AG04450 (cell line): ENCODE measurements at places on chromosomes 6 and 20. TPM values are rescaled to one million over a fixed set of nuclear protein-coding genes. Genes with fewer than 3 reads are reported as not detected.

DNA sequence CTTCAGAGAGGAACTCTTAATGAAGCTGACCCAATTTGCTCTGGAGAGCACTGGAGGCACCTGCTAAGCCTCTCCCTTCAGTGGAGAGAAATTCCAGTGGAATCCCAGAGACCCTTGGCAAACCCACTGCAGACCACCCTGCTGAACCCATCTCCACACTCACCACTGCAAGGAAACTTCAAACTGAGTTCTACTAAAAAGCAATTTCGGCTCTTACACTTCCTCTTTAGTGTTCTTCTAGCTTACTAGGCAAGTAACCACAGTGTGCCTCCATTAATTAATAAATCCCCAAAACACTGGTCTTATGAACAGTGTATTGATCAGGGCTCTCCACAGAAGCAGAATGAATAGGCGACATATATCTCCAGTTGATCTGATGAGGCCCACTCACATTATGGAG lies 43.0 kb upstream of the HLA-E start:
- no peak for DNase-seq

DNA sequence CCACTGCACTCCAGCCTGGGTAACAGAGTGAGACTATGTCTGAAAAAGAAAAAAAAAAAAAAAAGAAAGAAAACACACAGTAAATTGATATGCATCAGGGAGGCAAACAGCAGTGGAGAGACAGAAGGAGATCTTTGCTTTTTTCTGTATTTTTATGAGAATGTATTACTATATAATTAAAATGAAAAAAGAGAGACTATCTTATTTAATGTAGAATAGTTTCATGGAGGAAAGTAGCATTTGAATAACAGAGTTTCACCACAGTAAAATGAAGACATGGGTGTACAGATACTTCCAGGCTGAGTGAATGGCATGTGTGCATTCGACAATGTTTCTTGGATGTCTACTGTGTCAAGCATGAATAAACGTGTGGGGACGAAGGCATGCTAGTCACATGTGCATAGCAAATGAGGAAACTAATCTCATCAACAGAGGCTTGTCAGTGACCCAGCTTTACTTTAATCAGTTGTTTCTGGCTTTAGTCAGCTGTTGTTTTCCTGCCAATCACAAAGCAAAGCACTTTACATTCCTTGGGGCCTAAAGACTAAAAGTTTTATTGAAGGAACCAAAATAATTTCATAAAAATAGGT lies 55.5 kb upstream of the ARMH2 start:
- no peak for DNase-seq

GRCh38 chr20:17611540-17612286 lies 41.8 kb downstream of the DSTN start:
- DNase-seq, result no peak

- DNase-seq, result no peak
These were observed 195.7 kb upstream of the SASH1 start for GRCh38 chr6:148146717-148147462.

DNA sequence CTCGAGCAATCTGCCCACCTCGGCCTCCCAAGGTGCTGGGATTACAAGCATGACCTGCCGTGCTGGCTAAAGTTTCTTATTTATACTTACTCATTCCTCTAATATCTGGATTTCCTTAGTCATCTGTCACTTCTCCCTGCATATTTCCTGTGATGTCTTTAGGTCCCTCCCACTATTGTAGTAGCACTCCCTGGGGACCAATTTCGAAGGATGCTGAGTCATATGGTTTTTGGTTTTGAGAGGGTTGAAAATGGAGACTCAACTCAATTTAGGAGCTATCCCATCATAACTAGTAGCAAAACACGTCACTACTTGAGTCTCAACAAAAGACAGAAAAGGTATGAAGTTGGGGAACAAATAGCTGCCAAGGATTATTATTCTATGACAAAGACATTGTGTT lies 20.2 kb downstream of the MCUR1 start:
- peak; percentile 4 for DNase-seq

DNA sequence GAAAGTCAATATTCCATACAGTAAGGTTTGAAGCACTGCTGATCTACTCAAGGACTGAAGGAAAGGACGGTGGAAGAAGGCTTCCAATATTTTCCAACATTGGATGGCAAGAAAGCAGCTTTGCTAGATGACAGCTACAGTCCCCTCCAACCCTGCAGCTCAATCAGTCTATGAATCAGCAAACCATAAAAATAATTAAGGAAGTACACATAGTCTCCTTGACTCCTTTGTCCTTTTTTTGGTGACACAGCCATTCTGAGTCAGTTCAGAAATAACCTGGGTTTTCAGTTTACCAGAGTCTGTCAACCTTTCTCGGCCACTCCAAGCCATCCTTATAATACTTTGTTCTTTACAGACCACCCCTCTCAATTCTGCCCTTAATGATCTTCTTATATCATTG lies 232.5 kb downstream of the IBTK start:
- no peak for DNase-seq

- no peak for DNase-seq
These were observed 47.2 kb downstream of the TRERF1 start for GRCh38 chr6:42404484-42404883.

GRCh38 chr6:39801456-39802251 lies 9.5 kb downstream of the DAAM2 start:
- DNase-seq, result no peak

GRCh38 chr6:30483677-30484279 lies 5.5 kb upstream of the HLA-E start:
- no peak for DNase-seq

DNA sequence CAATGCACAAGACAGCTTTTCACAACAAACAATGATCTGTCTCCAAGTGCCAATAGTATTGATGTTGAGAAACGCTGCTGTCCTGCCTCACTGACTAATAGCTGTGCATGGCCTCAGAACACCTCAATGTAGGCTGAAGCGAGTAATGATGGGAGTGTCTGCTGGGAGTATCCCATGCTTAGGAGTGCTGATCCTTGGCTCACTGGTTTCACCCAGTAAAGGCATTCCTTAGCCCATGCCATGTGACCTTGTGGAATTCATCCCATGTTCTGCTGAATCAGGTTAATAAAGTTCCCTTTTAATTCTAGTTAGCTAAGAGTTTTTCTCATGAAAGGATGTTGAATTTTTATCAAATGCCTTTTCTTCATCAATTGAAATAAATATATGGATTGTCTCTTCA lies 3.8 kb upstream of the WFDC12 start:
- DNase-seq, result no peak

DNA sequence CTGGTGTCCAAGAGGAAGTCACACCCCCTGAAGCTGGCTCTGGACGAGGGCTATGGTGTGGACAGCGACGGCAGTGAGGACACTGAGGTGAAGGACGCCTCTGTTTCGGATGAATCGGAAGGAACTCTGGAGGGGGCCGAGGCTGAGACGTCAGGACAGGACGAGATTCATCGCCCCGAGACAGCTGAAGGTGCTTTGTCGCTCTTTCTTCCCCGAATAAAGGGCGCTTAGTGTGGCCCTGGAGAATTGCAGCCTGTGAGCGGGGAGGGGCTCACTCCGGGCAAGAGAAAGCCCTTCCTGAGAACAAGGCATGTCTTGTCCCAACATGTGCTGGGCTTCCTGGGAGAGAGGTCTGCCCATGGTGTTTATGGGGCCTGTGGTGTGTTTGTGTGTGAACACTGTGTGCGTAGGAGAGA lies 41.4 kb downstream of the MYT1 start:
- DNase-seq, result no peak

DNA sequence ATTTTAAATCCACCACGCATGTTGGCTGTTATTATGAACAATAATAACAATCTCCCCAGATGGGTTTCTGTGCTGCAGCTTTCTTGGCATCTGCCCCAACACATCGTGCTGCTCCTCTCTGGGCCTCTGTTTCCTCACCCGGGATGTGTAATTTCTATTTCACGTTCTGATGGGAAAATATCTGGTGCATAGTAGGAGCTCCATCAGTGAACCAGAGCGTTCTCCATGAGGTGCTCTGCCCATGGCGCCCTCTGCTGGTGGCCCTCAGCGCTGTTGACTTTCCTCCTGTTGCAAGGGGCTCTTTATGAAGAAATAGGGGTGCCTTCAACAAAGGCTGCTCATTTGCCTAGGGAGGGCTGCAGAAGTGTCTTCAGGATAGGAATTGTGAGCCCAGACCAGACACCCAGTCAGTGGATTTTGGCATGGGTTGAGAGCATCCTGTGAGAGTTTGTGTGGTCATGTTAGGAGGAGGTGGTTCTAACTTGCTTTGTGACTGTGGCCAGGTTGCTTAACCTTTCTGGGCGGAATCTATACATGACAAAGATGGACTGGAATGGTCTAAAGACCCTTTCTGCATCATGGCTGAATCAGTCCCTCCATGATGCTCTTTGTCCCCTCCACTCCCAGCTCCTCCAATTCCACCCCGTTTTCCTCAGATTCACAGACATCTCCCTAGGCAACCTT lies 8.1 kb downstream of the SCRT2 start:
- DNase-seq, result no peak

GRCh38 chr6:142627474-142627873 lies 317.5 kb downstream of the HIVEP2 start:
- DNase-seq, result no peak

DNA sequence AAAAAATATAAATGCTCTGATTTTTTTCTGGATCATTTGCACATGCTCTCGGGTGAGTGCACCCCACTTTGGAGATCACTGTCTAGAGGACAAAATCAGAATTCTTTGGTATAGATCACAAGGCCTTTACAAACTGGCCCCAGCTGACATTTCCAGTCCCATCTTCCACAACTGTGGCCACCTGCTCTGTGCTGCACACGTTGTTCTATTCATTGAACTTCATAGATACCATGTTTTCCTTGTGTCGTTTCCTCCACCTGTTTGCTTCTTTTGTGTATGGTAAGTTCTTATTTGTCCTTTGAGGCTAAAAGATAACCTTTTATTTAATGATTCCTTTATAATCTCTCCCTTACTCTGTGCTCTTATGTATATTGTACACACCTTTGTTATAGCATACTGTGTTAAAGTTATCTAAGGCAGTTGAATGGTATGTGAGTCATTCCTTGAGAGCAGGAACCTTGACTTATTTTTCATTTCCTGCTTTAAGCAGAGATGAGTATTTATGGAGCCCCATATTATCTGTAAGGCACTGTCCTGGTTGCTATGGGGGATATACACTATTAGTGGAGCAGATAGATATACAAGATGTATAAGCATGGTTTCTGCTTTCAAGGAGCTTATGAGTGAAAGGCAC lies 12.0 kb upstream of the SLC17A5 start:
- DNase-seq, result no peak

DNA sequence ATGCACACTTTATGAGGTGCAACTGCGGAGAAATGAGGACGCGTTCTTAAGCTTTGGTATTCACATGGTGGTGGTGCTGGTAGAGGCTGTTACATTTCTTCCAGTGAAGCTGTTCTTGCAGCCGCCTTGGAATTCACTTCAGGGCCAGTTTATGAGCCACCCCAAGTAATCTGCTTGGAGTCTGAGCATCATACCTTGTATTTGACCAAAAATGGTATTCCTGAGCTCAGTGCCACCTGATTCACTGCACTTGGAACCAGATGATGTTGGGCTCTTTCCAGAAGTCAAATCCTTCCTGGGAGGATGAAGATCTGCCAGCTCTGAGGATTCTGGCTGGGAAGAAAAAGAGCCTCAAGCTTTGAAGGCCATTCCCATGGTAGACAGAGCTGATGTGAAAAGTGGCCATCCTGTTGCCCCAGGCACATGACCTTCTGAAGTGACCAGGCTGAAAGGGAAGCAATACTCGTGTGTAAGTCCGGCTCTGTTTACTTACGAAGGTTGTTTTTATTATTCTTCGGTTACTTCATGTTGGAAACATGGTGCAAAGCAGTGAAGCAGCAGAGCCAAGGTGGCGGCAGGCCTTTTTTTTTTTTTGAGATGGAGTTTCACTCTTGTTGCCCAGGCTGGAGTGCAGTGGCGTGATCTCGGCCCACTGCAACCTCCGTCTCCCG lies 7.7 kb downstream of the MANBAL start:
- peak; percentile 34 for DNase-seq

- no peak for DNase-seq
These were observed 21.2 kb downstream of the EPB41L2 start for GRCh38 chr6:131041814-131042213.

GRCh38 chr6:42453654-42454427 lies 2.1 kb upstream of the TRERF1 start:
- DNase-seq, result no peak

GRCh38 chr6:117540670-117541069 lies 58.2 kb downstream of the DCBLD1 start:
- no peak for DNase-seq

DNA sequence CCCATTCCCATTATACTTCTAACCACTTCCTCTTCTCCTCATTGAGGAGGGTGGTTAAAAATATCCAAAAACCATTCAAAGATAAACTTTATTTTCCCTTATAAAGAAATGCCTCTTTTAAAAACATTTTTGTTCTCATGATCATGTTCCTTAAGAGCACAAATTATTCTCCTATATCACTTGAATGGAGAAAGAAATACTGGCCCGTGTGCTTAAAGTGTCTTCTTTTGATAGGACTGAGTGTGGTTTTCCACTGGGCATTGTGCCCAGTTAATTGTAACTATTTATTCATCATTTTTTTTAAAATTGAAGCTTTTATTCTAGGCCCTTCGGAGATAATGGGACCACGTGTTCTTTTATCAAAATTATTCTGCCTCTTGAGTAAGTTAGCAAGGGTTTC lies 871.5 kb downstream of the QKI start:
- no peak for DNase-seq

- DNase-seq, result no peak
These were observed 140.2 kb upstream of the PHACTR1 start for GRCh38 chr6:12576389-12576788.

GRCh38 chr6:131225959-131226358 lies 90.7 kb downstream of the AKAP7 start:
- DNase-seq, result no peak

C20orf202 gene
- not detected in 2 replicates for polyA plus RNA-seq

TUBB2B gene
- 4.7 and 6.1 TPM in 2 replicates for polyA plus RNA-seq

GPLD1 gene
- polyA plus RNA-seq, result 0.04 TPM in 1 of 2 replicates, not detected in the other

BTN3A1 gene
- 32.3 and 32.7 TPM in 2 replicates for polyA plus RNA-seq

HLA-G gene
- polyA plus RNA-seq, result not detected in 2 replicates

FBXL4 gene
- 15.2 and 20.1 TPM in 2 replicates for polyA plus RNA-seq

FBXO30 gene
- polyA plus RNA-seq, result 8.8 and 11.8 TPM in 2 replicates

BLOC1S5 gene
- polyA plus RNA-seq, result 8.4 and 15.1 TPM in 2 replicates

RSPO4 gene
- not detected in 2 replicates for polyA plus RNA-seq

WFDC12 gene
- polyA plus RNA-seq, result not detected in 2 replicates

NKX2-4 gene
- polyA plus RNA-seq, result not detected in 2 replicates

PRICKLE4 gene
- polyA plus RNA-seq, result 0.12 TPM in 1 of 2 replicates, not detected in the other

NRSN2 gene
- polyA plus RNA-seq, result 35.6 and 43.3 TPM in 2 replicates

SLC17A1 gene
- not detected in 2 replicates for polyA plus RNA-seq

GINS1 gene
- 2.8 and 3.7 TPM in 2 replicates for polyA plus RNA-seq

TTPAL gene
- 11.2 and 12.6 TPM in 2 replicates for polyA plus RNA-seq

DEK gene
- 39.1 and 68.1 TPM in 2 replicates for polyA plus RNA-seq
